Activated CD8-positive, alpha-beta T cell treated with anti-CD3 and anti-CD28 coated beads, Interleukin-2, amount 10 ng/mL, durations not matched to agents 7 days and 5 days (primary cell): ENCODE measurements at places on chromosomes 13 and 19. TPM values are rescaled to one million over a fixed set of nuclear protein-coding genes. Genes with fewer than 3 reads are reported as not detected.

The ERCC5 gene
- 66.8 TPM for total RNA-seq

The TEX101 gene
- not detected for total RNA-seq

The SBSN gene
- total RNA-seq, result not detected

The ATP4B gene
- not detected for total RNA-seq
